Kidney capillary endothelial cell (primary cell): ENCODE measurements at places on chromosomes 6 and 20.

GRCh38 chr6:44678252-44678935, 290.9 kb downstream of the CDC5L start:
- DNase-seq = no peak

DNA sequence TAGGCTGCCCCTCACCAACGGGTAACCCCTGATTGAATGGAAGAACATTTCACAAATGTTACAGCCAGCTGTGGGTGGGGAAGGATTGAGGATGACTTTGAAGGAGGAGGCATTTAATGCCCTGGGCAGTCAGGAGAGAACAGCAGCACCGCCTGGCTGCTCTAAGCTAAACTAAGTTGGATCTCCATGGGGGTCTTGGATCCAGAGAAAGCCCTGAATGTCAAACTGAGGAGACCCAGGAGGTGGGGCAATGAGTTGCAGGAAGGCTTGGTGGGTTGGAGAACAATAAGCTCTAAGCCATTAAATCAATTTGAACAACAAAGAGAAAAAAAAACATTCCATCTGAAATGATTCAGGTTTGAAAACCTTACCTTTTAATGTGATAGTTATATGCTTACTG, 35.4 kb downstream of the TMX4 start:
- no peak for DNase-seq

GRCh38 chr20:52943185-52943841, 28.8 kb upstream of the TSHZ2 start:
- peak; percentile 12 for DNase-seq

- DNase-seq = no peak
These were observed 17.1 kb upstream of the BPI start for GRCh38 chr20:38286586-38287531.

GRCh38 chr20:17012546-17013226, 214.2 kb upstream of the PCSK2 start:
- no peak for DNase-seq
